ENCODE measurements at places on chromosomes 7 and 10.
A peak's percentile ranks its signal among the peaks of the same experiment; 100 is the strongest.

GRCh38 chr7:157719008-157719682, 382.3 kb downstream of the DNAJB6 start:
- DNase-seq, result no peak

GRCh38 chr10:102344067-102344466, 51.4 kb upstream of the NFKB2 start:
- DNase-seq, result no peak

DNA sequence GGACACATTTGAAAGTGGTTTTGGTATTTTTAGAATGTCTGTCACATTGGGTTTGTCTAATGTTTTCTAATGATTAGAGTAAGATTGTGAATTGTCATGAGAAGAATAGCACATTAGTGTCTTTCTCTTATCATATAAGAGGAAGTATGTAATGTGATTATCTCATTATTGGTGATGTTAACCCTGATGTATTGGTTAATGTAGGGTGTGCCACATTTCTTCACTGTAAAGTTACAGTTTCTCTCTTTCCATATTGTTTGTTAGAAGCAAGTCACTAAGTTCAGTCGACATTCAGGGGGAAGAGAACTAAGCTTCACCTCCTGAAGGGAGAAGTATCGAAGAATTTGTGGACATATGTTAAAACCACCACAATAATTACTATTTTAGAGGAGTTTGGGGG, 56.3 kb upstream of the DNAH11 start:
- no peak for DNase-seq

DNA sequence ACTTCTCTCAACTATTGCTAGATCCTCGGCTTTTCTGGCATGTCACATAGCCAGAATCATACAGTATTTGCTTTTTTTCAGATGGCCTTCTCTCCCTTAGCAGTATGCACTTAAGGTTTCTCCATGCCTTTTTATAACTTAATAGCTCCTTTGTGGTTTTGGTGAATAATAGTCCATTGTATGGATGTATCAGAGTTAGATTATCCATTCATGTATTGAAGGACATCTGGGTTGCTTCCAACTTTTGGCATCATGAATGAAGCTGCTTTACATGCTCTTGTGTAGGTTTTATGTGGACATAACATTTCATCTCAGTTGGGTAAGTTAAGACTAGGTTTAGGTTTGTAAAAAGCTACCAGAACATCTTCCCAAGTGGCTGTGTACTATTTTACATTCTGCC, 4.6 kb downstream of the ATP5F1C start:
- no peak for DNase-seq

DNA sequence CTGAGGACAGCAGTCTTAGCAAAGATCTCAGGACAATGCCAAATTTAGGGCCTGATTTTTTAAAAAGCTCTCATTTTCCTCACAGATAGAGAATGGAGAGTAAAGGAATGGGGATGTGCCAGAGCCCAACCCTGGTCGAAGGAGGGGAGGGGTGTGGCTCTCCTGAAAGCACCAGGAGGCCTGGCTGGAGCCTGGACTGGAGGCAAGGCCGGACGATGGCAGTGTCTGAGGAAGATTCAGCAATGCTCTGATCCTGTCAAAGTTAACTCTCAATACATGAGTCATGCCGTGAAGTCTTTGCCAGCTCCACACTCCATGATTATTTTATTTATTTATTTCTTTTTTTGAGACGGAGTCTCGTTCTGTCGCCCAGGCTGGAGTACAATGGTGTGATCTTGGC, 108.3 kb downstream of the UPF2 start:
- DNase-seq, result no peak

GRCh38 chr7:27088002-27088922, 7.5 kb downstream of the HOXA1 start:
- DNase-seq, result no peak

GRCh38 chr10:34804306-34804705, 10.8 kb downstream of the PARD3 start:
- DNase-seq, result no peak

DNA sequence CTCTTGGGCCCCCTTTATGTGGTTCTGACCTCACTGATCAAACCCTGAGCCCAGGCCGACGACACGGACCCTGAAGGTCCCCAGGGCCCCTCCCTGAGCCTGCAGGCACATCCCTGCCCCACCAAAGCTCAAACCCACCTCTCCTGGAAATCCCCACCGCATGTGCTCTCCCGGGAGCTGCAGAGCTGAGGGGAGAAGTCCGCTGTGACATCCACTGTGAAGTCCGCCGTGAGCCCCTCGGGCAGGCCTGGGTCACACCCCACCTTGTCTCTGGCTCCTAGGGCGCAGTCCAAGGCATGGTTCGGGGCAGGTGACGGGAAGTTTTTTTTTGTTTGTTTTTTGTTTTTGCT, 100.2 kb downstream of the MICALL2 start:
- DNase-seq, result no peak

GRCh38 chr10:10530313-10530712, 487.4 kb upstream of the CELF2 start:
- DNase-seq, result no peak

DNA sequence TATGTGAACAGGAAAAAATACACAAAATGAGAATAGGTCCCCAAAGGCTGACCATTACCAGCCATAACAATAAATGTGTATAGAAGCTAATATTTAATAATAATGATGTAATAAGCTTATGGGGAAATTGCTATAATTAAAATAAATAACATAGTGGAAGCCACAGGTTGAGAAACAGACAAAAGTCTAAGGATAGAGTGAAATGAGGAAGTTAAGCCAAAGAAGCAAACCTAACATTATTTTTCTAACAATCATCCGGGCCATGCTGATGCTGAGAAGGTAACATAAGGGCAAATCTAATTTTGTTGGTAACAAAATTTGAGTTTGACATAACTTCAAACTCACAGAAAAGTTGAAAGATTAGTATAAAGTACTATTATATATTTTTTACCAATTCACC, 115.9 kb downstream of the MICU1 start:
- no peak for DNase-seq

GRCh38 chr10:113516061-113516460, 36.8 kb upstream of the HABP2 start:
- no peak for DNase-seq

DNA sequence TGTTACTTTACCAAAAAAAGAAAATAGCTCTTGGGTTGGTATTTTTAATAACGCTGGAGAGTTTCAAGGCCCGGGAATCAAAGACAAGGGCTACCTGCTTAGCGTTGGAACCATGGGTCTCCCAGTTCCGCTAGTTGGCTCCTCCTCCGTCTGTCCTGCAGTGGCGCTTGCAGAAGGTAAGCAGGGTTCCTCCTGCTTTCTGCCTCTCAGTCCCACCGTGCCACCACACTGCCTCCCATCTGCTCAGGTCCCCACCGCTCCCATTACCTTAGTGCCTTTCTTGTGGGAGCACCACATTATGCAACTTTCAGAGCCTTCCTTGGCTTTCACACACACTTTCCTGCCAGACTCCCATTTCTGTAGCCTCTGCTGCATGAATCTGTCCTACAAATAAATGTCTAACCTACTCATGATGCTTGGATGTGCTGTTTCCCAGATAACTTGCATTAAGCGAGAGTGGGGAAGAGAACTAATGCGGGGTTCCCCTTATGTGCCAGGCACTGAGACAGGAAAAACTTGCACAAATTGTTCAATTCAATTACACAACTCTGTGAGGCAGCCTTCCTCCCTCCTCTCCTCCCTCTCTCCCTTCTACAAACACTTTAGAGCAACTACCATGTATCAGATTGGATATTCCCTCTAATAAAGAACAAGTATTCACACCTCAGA, 124.5 kb downstream of the AOAH start:
- DNase-seq, result no peak

DNA sequence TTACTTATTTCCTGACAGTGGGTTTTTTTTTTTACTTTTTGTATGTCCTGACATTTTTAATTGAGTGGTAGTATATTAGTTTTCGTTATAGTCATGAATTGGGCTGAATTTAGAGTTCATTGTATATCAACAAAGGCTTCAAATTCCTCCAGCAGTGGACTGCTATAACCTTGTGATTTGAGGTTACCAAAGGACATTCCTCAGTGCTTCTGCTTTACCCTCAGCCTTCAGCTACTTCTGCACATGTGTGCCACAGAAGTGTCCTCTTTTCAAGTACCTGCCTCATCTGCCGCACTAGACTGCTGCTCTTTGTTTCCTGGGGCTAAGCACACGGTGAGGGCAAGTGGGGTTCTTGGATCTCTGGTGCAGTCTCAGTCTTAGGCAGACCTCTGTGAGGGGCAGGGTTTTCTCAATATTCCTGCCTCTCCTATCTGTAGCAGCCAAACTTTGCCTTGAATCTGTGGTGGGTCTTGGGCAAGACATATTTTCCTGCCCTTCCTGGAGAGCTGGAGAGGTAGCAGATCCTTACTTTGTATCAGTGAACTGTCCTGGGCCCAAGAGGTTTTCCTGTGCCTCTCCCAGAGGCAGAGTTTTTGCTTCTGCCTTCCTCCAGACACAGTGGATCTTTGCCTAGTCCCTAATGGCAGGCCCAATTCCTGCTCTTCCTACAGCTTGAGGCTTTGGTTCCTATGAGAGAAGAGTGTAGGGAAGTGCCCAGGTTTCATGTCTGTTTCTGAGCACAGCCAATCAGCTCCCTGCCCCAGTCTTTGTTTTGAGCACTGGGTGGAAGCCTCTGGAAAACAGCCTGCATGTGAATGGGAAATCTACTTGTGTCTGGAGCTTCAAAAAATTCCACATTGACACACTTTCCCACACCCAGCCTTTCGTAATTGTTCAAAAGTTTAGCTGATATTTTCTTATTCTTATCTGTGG, 39.0 kb upstream of the STRIP2 start:
- no peak for DNase-seq

- no peak for DNase-seq
Measured at GRCh38 chr10:71805776-71806703, 32.7 kb upstream of the VSIR start.

- no peak for DNase-seq
Measured at GRCh38 chr7:152870106-152870693, 110.6 kb downstream of the ACTR3B start.

DNA sequence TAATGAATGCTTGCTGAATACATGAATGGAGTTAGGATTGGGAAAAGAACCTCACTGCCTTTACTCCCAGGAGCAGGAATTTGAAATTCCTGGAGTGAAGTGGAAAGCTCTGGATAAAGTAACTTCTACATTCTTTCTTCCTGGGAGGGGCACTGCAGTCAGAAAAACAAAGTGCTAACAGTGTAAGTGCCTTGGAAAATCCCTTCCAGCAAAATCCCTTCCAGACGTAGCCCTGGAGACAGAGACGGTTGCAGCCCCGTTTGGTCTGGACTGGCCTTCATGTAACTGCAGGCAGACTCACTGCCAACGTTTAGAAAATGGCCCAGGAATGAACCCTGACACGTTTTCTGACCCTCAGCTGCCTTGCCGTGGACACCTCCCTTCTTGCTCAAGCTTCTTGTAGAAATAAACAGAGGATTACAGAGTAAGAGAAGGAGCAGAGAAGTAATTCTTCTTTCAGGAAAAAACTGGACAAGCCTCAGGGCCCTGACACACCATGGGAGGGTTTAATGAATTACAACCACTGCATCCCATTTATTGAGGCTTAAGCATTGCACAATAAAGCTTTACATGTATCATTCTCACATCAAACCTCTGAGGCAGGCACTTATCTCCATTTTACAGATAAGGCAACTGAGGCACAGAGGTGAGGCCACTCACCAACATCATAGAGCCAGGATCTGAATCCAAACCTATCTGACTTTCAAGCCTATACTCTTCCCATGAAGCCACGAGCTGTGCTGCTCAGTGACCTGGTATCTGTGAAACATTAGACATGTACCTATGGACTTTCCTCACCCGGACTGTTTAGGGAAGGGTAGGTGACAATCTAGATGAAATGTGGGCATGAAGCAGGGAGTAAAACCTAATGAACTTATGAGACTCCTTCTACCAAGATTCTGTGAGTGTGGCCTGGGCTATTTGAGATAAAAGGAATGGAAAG, 7.8 kb downstream of the ITPRIP start:
- no peak for DNase-seq

DNA sequence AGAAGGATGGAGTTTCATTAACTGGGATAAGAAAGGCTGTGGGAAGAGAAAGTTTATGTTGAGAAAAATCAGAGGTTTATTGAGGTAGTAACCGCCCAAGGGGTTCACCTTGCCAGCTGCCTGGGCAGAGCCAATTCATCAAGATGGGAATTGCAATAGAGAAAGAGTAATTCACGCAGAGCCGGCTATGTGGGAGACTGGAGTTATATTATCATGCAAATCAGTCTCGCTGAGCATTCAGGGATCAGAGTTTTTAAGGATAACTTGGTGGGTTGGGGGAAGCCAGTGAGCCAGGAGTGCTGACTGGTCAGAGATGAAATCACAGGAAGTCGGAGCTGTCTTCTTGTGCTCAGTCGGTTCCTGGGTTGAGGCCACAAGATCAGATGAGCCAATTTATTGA, 70.6 kb downstream of the MALRD1 start:
- no peak for DNase-seq

DNA sequence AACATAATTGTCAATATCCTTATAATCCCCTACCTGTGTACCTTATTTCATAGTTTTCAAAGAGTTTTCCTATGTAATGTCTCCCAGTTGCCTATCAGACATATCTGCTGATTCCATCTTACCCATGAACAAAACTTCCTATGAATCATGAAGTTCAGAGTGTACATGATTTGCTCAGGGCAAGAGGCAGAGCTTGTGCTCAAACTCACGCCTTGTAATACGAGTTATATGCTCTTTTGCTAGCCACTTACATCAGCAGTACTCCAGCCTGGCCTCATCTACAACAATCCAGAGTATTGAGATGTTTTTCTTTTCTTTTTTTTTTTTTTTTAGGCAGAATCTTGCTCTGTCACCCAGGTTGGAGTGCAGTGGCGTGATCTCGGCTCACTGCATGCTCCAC, 11.8 kb downstream of the PKD2L1 start:
- no peak for DNase-seq

- DNase-seq, result peak; percentile 87
Measured at GRCh38 chr7:114414156-114415063, at the start of gene FOXP2. TSS of gene FOXP2 (plus strand) at chr7:114414815. CDS start at chr7:114426512, 11,697 bp downstream.

DNA sequence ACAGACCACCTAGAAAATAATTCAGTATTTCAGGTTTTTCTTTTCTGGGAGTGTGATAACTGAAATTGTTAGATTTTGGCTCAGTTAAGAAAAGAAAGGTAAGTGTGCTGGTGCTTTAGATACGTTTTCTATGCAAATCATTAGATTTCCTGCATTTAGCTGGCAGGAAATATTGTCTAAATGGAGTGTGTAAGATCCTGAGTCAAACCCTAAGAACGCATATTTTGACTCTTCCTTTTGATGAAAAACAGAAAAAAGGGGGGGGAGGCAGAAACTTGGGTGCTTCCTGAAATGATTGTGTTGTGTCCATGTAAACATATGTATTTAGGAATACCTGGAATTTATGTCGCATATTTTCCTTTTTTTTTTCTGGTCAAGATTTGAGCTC, 1.2 kb downstream of the GRK5 start:
- DNase-seq, result no peak
